Activated CD4-positive, alpha-beta T cell treated with anti-CD3 and anti-CD28 coated beads for 24 hours (primary cell): ENCODE measurements at places on chromosomes 5 and 9.
A peak's percentile ranks its signal among the peaks of the same experiment; 100 is the strongest.

GRCh38 chr9:33795819-33796218 is 458 bp downstream of the PRSS3 start:
- no peak for DNase-seq

GRCh38 chr5:14156290-14156649 is 13.1 kb downstream of the TRIO start:
- DNase-seq, result no peak

DNA sequence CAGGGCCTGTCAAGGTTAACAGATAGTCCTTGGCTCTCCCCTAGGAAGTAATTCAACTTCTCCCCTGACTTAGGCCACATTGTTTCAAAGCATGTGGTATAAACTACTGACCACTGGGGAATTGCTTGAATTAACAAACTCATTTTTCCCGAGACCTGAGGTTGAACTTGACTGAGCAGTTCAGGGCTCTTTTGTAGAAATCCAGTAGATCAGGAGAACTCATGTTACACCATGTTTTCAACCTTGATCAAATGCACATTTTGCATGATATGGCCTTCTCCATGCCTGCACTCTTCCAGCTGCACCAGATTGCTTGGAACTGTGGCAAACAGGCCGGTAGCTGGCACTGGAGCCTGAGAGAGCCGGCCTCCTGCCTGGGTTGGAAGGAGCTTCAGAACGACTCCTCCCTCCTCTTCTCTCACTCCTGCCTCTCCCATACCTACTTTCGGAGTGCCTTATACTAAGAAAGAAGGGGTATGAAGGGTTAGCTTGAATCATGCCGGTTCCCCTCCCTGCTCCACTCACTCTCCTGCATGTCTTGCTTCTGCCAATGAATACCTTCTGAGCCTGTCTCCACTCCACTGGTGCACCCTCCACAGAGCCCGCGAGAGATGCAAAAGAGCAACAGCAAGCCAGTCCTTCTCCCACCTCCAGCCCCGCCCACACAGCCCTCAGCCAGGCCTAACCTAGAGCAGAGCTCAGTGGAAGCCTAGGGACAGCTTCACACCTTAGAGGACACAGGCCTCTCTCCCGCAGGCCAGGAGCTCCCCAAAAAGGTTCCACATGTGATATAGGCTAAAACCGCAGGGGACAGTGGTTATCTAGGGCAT is 159.4 kb downstream of the MACROH2A1 start:
- DNase-seq, result no peak

GRCh38 chr5:143921525-143922311 is 109.8 kb downstream of the HMHB1 start:
- no peak for DNase-seq

GRCh38 chr5:38765399-38765861 is 80.4 kb upstream of the OSMR start:
- no peak for DNase-seq

GRCh38 chr5:7745882-7746610 is 104.9 kb downstream of the CFAP90 start:
- DNase-seq, result peak; percentile 46

DNA sequence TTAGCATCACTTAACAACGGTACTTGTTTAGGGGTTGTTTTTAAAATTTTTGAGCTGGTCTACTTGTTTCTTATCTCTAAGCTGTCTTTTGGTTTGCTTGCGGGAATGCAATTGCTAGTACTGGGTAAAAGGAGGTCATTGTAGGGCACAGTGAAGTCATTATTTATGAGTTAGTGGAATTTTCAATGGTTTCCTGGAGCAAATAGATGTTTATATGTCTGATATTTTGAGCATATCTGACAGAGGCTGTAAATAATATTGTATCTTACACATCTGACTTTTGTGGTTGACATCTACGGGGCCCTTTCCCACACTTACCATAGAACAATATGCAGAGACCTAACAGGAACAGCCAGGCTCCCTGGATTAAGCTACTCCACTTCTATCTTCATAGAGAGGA is 90.4 kb upstream of the IL6ST start:
- no peak for DNase-seq

- no peak for DNase-seq
Observed at GRCh38 chr5:58054018-58054417, 405.9 kb downstream of the PLK2 start.

GRCh38 chr5:84344788-84345187 is 39.9 kb downstream of the EDIL3 start:
- DNase-seq, result no peak

GRCh38 chr5:160183075-160183474 is 46.2 kb upstream of the FABP6 start:
- DNase-seq, result no peak

DNA sequence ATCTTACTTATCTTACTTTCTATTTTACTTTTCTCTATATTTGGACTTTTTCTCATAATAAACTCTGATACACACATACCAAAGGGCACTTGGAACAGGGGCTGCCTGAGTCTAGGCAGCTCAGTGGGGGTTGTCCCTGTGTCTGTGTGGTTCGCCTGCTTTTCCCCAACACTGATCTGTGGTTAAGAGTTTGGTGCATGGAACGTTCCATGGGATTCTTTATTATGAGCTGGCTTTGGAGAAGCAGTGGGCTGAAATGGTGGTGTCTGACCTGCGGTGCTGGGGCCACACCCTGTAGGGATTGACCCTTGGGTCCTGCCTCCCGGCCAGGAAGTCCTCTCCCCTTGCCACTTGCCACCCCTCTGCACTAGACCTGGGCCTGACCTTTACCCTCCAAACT is 47.4 kb downstream of the ANKRD33B start:
- no peak for DNase-seq

DNA sequence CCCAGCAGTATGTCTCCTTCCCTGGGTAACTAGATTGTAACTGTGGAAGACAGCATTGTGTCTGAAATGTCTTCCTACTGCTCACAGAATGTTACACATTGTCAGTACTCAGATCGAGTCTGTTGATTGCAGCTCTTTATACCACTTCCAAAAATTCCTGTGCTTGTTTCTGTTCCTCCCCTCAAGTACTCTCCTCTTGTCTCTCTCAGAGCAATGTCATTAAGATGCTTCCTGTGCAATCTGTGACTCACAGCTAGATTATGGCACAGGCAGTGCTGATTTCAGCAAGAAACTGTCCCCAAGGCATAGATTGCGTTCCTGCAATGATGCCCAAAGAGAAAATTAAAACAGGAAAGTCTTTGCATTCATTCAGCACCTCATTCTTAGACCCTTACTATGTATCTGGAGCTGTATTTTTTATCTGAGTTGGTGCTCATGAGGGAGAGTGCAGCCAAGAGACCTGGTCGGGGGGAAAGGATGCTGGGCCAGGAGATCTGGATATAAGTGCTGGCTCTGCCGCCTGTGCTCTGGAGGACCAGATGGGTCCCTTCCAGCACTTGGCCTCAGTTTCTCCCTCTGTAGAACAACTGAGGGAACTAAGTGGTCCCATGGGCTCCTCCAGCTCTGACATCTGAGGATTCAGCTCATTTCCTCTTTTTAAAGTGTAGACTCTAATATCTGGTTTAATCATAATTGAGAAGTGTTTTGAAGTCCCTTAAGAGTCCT is 40.8 kb upstream of the GNPDA1 start:
- DNase-seq, result no peak

DNA sequence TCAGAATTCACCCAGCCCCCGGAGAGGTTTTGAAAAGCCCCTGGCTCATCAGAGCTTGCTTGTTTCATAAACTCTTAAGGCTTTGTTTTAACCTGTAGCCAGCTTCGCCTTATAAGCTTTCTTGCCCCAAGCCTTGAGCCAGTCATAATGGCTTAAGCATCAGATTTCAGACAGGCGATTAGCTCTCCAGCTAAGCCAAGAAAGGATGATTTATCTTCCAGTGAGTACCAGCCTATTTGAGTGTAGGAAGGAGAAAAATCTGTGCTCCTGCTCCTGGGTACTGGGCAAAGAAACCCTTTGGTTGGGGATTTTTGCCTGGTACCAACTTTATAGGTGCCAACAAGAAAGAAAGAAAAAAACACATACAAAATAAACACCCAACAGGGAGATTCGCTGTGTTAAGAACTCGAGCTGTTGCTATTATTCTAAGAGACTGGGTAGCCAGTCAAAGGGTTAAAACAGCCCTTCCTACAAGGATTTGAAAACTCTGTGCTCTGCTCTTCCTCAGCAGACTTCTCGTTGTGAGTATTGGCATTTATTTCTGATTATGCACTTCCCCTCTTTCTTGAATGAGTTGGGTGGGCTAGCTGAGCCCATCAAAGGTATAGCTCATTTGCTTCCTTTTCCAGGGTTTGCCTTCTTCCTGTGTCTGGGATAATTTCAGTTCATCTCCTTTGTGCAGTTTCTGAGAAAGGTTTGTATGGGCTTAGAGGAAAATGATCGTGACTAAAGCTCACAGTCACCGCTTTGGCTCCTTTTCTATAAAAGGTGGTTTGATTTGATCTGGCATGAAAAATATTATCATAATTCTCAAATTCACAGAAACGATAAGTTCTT is 157.2 kb upstream of the DMRT1 start:
- DNase-seq, result no peak

GRCh38 chr5:176754376-176754973 is 55.9 kb upstream of the UNC5A start:
- no peak for DNase-seq

GRCh38 chr5:78544561-78545201 is 103.9 kb downstream of the LHFPL2 start:
- DNase-seq, result no peak

- DNase-seq, result no peak
Observed at GRCh38 chr5:21071421-21071820, 1083.4 kb upstream of the CDH18 start.

- no peak for DNase-seq
Observed at GRCh38 chr9:21552244-21553170, 70.4 kb upstream of the IFNE start.

DNA sequence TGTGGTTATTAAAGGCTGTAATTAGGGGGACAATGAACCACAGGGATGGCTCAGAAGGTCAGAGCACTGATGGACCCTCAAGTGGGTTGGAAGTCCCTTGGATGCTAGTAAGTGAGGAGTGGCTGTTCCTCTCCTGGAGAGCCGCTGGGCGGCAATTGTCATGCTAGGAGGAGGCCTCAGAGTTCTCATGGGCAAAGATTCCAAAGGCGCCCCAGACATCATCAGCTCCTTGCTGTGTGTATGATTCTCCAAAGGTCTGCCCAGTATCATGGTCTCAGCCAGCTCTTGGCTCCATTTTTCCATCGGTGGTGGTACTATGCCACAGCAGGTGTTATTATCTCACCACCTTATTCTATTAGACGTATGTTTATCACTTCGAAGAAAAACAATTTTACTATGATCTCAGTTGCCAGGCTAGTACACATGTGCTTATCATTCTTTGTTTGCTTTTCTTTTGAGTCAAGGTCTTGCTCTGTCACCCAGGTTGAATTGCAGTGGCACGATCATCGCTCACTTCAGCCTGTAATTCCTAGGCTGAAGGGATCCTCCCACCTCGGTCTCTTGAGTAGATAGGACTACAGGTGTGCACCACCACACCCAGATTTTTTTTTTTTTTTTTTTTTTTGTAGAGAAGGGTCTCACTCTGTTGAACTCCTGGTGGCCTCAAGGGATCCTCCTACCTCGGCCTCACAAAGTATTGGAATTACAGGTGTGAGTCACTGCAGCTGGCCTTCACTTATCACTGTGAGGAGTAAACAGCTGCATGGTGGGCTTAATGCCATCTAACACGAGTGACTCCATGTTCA is 46.8 kb downstream of the EXOSC2 start:
- DNase-seq, result no peak

GRCh38 chr5:57887851-57888621 is 405.4 kb upstream of the ACTBL2 start:
- DNase-seq, result no peak

- DNase-seq, result peak; percentile 7
Observed at GRCh38 chr9:124551472-124552272, 44.5 kb upstream of the NR5A1 start.

DNA sequence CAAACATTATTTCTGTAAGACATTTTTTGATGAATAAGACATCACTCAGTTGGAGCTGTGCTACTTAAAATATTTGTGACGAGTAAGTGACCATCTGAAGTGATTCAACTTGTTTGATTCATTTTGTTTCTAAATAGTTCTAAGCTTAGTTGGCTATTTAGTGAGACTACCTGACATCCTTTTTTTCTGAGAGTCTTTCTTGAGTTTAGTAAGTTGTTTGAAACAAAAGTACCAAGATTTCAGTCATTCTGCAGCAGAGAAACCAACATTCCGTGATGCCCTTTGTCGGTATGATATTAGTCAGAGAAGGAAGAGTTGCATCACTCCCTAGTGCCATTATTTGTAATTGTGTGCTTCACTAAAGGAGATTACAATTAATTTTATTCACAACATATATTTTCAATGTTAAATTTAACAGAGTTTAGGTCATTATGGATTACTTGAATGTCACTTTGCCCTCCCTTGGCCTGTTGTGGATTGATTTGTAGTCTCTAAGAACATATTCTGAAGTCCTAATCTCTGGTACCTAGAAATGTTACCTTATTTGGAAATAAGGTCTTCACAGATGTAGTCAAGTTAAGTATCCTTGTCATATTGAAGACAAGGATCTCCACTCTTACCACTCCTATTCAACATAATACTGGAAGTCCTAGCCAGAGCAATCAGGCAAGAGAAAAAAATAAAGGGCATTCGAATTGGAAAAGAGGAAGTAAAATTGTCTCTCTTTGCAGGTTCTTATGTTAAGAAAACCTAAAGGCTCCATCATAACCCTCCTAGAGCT is 212.2 kb downstream of the PCSK1 start:
- DNase-seq, result no peak

DNA sequence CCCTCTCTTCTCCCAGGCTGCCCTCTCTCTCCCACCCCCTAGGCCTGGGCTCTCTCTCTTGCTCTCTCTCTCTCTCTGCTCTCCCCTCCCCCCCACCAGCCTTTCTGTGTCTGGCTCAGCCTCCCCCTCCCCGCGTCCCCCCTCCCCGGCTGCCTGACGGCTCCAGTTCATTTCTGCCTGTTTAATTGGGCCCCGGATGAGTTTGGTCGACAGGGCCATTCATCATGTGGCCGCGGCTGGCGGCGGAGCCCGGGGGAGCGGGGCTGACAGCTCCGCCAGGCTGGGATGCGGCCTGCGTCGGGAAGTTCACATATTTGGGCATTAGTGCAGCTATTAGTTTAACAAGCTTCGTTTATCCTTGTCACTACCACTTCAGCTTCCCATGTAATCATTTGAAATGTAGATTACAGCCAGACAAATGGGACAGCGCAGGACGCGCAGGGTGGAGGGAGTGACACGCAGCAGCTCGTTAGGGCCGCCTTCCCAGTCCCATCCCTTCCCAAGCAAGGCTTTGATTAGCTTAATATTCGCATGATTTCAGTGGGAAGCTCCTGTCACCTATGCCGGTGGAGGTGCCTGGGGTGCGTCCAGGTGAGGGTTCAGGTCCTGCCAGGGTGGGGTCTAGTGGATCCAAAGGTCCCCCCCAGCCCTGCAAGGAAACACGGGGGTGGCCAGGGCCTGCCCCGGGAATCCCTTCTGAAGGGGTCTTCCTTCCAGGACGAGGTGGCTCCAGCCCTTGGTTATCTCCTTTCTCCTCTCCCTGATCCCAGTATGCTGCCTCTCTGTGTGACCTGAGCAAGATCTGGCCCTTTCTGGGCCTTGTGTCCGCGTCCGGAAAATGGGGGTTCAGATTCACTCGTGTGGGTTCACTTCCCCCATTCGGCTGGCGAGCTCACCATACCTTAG is 214.8 kb downstream of the PAX5 start:
- DNase-seq, result no peak

GRCh38 chr9:8832386-8832785 is 1032.8 kb upstream of the DMAC1 start:
- no peak for DNase-seq
